ENCODE measurements at places on chromosomes 2 and 18. TPM values are rescaled to one million over a fixed set of nuclear protein-coding genes. Genes with fewer than 3 reads are reported as not detected.

The FAM110C gene
- total RNA-seq: not detected

The MOGAT1 gene
- not detected for total RNA-seq

The EN1 gene
- total RNA-seq: not detected

The STAT4 gene
- 62.1 TPM for total RNA-seq

The CD207 gene
- not detected for total RNA-seq

The AQP4 gene
- total RNA-seq: not detected

The CNTNAP5 gene
- not detected for total RNA-seq

The ADRA2B gene
- 0.27 TPM for total RNA-seq

The RNF125 gene
- 5.6 TPM for total RNA-seq

The DPP10 gene
- total RNA-seq: not detected

The LRRFIP1 gene
- 139 TPM for total RNA-seq

The ALKAL2 gene
- 5.3 TPM for total RNA-seq

The ZNF2 gene
- total RNA-seq: 7.2 TPM

The TRMT61B gene
- total RNA-seq: 23.0 TPM

The GYPC gene
- total RNA-seq: 40.6 TPM

The KCNE4 gene
- total RNA-seq: not detected

The NDC80 gene
- 3.9 TPM for total RNA-seq

The GCA gene
- 31.6 TPM for total RNA-seq

The KDSR gene
- total RNA-seq: 26.4 TPM

The FASTKD2 gene
- total RNA-seq: 24.5 TPM

The GLI2 gene
- total RNA-seq: not detected

The FOXI3 gene
- total RNA-seq: not detected

The HOXD11 gene
- not detected for total RNA-seq

The PDE1A gene
- total RNA-seq: not detected

The FBLN7 gene
- 1.2 TPM for total RNA-seq

The PRSS56 gene
- total RNA-seq: not detected

The GREB1L gene
- not detected for total RNA-seq

The FHL2 gene
- not detected for total RNA-seq

The CAPN14 gene
- total RNA-seq: 6.0 TPM

The CYBRD1 gene
- total RNA-seq: not detected

The MALL gene
- not detected for total RNA-seq

The WNT10A gene
- total RNA-seq: 36.6 TPM

The CGREF1 gene
- not detected for total RNA-seq

The DNER gene
- not detected for total RNA-seq

The GMCL1 gene
- total RNA-seq: 22.0 TPM

The ABCG5 gene
- not detected for total RNA-seq

The COL4A3 gene
- 43.9 TPM for total RNA-seq

The PLEKHB2 gene
- total RNA-seq: 42.1 TPM
